ENCODE measurements at places on chromosomes 1 and 21.

GRCh38 chr21:14875704-14876523, 188.9 kb downstream of the NRIP1 start:
- no peak for DNase-seq

DNA sequence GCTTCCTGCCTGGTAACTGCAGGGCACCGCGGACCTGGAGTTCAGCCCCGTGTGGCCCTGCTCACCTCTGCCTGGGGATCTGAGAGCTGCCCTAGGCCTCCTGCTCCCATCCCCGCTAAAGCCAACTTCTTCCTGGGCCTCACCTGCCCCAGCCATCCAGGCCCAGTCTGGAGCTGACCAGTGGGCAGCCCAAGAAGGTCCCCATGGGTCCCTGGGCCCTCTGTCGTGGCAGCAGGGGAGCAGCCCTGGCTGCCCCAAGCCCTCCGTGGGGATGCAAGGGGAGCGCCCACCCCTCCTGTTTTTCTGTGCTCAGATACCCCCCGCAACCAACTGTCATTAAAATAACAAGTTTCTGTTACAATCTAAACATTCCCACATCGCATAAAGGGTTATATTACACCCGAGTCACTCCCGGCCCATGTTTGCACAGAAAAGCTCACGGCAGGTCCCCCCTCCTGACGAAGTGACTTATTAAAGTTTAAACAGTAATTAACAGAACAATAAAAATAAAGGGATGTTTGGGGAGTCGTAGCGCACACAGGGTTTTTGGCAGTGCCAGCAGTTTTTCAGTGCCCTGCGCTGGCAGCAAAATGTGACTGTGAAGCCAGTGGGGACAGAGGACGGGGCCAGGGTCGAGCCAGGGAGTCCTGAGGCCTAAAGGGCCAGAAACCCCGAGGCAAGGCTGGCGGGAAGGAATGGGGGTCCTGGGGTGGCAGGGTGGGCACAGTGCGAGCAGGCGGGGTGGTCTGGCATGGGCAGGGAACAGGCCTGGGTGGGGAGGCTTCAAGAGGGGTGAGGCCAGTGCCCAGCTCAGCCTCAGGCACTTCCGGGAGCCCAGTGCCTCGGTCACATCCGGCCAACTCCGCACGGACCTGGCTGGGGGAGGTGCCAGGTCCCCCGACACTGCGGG, 121.5 kb downstream of the CASZ1 start:
- no peak for DNase-seq

DNA sequence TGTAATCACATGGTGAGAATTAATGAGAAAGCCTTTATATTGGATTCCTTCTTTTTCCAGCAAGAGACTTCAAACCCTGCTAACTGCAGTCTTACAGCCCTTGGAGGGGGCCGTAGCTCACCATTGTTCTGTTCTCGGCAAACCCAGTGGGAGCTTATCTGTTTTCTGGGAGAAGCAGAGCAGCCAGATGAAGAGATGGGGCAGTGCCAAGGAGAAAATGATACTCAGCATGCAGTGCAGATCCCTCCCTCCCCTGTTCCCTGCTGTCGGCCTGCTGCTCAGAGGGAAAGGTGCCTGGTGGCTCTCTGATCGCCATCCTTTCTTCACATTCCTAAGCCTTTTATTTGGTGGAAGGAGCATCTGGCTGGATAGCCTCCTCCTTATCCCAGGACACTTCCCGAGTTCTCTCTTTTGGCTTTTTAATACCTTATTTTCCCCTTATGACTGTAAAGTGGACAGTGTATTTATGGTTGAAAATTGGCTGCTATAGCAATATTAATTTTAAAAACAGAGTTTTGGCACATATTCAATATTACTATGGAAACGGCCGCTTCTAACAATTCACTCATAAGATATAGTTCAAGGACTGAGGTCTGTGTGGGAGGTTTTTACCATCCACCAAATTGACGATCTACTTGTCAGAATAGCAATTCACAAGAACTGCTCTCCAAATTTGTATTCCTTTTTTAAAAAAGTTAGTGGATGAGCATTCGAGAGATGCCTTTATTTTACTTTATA, 203.4 kb downstream of the CRB1 start:
- DNase-seq: no peak

- no peak for DNase-seq
These were observed 110.7 kb upstream of the RAB3GAP2 start for GRCh38 chr1:220382994-220383393.

DNA sequence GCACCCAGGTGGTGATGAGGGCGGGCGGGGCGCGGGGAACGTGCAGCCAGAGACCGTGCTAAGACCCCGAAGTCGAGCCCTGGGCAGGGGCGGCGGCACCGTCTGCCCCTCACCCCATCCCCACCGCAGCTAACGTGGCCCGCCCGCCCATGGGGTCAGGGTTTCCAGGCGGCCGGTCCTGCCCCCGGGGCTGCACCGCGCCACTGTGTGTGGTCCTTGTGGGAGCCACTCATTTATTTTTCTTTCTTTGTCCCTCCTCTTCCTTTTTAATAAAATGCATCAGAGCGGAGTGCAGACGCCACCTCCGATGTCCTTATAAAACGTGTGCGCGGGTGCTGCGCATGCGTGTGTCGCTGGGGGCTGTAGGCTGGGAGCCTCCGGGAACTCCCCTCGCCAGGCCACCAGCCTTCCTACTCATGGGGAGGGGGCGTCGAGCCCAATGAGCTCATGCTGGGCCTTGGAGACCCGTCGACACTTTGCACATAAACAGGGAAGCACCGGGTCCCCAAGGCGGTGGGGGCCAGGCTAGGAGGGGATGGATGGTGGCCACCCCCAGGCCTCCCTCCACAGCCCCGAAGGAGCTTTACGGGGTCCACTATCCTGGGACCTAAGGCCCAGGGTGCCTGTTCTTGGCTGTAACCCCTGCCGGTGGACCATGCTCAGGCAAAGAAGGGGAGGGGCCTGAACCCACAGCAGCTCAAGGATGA, 59.9 kb downstream of the WNT9A start:
- no peak for DNase-seq

GRCh38 chr1:77888781-77889642, 588 bp downstream of the NEXN start:
- no peak for DNase-seq

DNA sequence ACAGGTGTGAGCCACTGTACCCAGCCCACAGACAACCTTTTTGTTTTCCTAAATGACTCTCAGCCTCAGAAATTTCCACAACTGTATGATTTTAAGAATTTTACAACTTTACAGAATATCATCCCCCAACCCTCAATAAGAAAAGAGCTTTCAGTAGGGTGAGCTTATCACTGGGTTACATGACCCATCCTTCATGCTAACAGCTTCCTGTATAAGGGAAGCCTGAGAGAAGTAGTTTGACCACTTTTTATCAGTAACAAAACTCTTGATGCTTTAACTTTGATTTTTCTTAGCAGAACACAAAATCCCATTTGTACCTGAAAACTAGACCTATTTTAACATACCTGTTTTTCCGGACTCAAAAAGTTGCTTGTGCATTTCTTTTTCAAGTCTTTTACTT, 9.7 kb upstream of the MYBPHL start:
- DNase-seq: no peak

- DNase-seq: no peak
These were observed 234.1 kb downstream of the ADGRL2 start for GRCh38 chr1:82034812-82035211.

- DNase-seq: no peak
These were observed 17.6 kb downstream of the TEX35 start for GRCh38 chr1:178530502-178530901.

GRCh38 chr1:229388897-229389580, 44.9 kb downstream of the ACTA1 start:
- no peak for DNase-seq

- no peak for DNase-seq
These were observed 80.3 kb downstream of the DIRAS3 start for GRCh38 chr1:67970088-67970487.

- peak; percentile 63 for DNase-seq
These were observed 11.4 kb upstream of the MNDA start for GRCh38 chr1:158819461-158820443.

GRCh38 chr1:95098196-95098595, 19.0 kb upstream of the TLCD4 start:
- no peak for DNase-seq

DNA sequence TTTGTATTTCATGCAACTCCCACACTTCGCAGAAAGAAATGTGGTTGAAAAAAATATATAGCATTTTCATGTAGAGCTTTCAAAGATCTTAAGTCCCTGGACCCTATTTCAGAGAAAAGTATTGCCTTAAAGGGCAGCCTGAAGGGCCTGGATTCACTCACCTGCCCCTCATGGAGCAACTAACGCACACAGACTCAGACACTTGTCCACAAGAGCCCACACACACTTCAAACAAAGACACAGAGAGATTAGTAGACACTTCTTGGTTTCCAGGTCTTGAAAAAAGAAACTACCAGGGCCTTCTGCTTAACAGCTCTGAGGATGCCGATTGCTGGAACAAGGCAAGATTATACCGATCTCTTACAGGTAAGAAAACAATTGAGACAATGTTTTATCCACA, 122.2 kb downstream of the ZBTB18 start:
- no peak for DNase-seq

GRCh38 chr1:31683997-31684396, 19.8 kb downstream of the COL16A1 start:
- DNase-seq: no peak

DNA sequence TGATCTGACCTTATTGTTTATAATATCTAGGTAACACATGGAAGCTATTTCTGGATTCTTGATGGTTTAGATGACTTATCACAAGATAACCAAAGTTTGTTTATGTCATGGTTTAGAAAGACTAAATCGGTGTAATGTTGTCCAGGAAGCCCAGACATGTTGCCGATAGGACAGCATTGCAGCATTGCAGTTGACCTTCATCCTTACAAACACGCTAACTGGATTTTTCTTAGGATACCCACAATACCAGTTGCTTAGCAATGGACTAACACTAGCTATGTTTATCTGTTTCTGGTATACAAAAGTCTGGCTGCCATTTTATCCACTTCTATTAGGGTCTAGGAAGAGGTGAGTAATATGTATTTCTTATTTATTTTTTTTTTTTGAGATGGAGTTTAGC, 11.7 kb upstream of the DPH5 start:
- no peak for DNase-seq

DNA sequence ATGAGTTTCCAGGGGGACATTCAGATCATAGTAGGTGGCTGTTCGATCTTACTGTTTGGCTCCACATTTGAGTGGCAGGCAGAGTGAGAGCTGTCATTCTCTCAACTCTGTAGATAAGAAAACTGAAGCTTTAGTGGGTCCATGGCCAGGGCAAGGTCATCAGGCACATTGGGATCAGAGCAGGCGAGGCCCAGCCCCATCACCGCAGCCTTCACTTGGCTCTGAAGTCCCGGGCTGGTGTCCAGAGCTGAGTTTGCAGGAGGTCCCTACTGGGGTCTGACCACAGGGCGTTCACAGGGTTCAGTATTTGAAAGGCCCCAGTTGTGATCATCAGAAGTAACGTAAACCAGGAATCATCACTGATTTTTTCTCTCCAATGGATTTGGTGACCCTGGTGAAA, 76.7 kb downstream of the OBSCN start:
- DNase-seq: no peak

DNA sequence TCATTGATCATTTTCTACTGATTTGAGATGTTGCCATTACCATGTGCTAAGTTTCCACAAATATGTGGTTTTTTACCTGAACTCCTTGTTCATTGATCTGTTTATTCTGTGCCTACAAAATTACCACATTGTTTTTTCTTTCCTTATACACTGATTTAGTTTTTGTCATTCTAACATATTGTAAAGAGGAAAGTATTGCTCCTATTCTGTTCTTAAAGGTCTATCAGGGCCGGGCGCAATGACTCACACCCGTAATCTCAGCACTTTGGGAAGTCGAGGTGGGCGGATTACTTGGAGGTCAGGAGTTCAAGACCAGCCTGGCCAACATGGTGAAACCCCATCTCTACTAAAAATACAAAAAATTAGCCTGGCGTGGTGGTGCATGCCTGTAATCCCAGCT, 75.1 kb downstream of the CAMTA1 start:
- DNase-seq: no peak

GRCh38 chr1:113456967-113457366, 66.7 kb downstream of the MAGI3 start:
- DNase-seq: no peak

- no peak for DNase-seq
These were observed 5.0 kb downstream of the MLLT11 start for GRCh38 chr1:151065089-151065645.

Data from CD4-positive, alpha-beta T cell (primary cell).